ENCODE measurements at places on chromosomes 1 and 21.

DNA sequence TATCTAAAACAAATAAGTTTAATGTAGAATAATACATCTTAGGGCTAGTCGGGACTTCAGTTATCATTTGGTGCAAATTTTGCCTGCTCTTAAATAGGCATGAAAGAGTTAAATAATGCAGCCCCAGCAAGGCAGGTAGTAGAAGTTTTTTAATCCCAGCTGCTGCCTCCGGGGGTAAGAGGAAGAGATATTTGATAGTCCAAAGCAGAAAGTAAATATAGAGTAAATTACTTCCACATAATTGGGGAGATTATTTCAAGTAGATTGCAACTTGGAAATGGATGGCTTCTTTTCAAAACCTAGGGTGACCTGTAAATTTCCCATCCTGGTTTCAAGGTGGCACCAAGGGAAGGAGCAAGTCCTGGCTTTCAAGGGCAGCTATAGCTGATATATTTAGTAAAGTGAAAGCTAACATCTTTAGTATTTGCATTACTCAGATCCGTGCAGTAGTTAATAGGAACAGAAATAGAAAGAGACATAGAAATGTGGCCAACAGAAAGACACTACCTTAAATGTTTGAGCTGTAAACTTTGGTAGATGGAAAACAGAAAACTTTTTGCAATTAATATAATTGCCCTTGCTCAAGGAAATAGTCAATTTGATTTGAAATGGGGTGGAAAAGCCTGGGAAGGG, 109.1 kb downstream of the LMO4 start:
- no peak for DNase-seq

GRCh38 chr21:15928686-15929425, 199.1 kb downstream of the USP25 start:
- DNase-seq = no peak

DNA sequence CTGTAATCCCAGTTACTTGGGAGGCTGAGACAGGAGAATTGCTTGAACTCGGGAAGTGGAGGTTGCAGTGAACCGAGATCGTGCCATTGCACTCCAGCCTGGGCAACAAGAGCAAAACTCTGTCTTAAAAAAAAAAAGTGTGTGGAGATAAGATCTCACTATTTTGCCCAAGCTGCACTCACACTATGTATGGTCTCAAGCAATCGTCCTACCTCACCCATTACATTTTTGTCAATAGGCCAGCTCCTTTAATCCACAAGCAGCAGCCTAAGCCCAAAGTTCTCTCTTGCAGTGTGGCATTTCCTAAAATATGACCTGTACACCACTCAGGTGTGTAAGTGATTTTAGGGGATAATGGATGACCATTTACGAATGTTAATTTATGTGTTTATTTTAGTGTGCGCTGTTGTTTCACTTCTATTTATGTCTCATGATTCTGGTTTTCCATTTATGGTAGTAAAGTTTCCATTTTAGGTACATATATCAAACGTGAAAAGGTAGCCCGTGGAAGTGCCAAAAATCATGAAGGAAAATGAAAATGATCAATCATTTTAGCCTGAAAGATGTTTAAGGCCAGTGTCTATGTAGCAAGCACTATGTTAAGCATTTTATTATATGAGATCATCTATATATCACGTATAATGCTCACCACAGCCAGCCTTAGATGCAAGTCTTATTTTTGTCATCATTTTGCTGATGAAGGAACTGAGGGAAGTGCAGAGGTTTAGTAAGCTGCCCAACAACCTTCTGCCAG, 5.6 kb downstream of the LCK start:
- DNase-seq = no peak

DNA sequence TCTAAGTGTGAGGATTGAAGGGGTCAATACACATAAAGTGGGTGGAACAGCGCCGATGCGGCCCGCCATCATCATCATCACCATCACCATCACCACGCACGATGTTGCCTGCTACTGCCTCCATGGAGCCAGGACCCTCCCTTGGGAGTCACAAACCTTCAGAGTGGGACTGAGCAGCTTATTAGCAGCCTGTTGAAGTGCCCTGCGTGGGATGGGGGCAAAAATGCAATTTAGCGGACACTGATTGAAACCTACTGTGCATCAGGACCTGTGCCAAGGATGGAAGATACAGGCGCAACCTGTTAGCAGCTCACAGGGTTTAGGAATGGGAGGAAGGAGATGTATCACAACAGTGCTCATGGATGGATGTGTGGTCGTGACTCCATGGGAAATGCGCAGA, 26.7 kb downstream of the STPG1 start:
- DNase-seq = no peak

- no peak for DNase-seq
Observed at GRCh38 chr1:96968541-96968940, 247.0 kb downstream of the PTBP2 start.

GRCh38 chr1:209277662-209278061, 305.9 kb upstream of the CAMK1G start:
- no peak for DNase-seq

GRCh38 chr1:113053344-113054126, 19.5 kb upstream of the LRIG2 start:
- no peak for DNase-seq

DNA sequence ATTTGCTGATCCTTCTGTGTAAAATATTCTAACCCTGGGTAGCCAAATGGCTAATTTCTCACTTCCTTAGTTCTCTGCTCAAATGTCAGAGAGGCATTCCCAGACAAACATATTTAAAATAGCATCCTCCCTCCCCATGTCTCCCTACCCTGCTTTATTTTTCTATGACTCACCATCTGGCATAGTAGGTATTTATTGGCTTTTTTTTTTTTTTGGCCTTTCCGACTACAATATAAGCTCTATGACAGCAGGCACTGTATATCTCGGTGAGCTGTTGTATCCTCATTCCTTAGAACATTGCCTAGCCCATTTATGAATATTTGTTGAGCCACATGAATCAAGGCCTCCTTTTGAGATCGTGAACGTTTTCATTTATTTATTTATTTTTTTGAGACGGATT, 1.5 kb upstream of the NEK7 start:
- no peak for DNase-seq

- DNase-seq = no peak
Observed at GRCh38 chr1:63322114-63322943, at the start of gene FOXD3. Gene FOXD3, plus strand, starts transcription at chr1:63322567. Its CDS starts 492 bp downstream, at chr1:63323059.

DNA sequence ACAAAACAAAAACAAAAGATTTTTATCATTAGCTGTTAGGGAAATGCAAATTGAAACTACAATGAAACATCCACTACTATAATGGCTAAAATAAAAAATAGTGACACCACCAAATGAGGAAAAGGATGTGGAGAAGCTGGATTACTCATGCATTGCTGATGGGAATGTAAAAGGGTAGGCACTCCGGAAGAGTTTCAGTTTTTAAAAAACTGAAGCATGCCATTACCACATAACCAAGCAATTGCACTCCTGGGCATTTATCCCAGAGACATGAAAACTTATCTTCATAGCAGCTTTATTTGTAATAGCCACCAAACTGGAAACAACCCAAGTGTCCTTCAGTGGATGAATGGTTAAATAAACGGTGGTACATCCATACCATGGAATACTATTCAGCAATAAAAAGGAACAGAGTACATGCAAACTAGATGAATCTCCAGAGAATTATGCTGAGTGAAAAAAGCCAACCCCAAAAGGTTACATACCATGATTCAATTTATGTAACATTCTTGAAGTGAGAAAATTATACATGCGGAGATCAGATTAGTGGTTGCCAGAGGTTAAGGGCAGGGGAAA, 14.5 kb upstream of the CFAP298 start:
- DNase-seq = no peak

DNA sequence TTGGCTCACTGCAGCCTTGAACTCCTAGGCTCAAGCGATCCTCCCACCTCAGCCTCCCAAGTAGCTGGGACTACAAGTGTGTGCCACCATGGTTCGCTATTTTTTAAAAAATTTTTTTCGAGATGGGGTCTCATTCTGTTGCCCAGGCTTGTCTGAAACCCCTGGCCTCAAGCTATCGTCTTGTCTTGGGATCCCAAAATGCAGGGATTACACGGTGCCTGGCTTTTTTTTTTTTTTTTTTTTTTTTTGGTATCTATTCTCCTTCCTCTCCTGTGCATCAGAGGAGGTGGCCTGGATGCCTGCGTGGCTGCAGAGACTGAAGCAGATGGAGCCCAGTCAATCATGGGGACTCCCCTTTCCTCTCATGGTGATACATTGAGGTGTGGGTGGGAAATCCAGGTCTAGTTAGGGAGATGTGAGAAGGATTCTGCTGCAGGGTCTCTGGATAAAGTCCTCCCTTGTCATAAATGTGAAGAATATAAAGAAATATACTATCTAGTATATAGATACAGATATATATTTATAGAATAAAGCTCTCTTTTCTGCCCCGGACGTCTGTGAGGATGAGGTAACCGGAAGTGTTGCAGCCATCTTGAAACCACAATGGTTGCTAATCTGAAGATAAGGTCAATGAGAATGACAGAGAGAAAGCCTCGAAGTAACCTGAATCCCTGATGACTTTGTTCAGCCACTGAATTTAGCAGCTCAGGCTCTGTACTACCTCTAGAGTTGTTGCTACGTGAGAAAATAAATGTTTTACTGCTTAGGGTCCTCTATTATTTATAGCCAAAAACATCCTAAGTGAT, 19.5 kb upstream of the RGSL1 start:
- DNase-seq = peak; percentile 18

DNA sequence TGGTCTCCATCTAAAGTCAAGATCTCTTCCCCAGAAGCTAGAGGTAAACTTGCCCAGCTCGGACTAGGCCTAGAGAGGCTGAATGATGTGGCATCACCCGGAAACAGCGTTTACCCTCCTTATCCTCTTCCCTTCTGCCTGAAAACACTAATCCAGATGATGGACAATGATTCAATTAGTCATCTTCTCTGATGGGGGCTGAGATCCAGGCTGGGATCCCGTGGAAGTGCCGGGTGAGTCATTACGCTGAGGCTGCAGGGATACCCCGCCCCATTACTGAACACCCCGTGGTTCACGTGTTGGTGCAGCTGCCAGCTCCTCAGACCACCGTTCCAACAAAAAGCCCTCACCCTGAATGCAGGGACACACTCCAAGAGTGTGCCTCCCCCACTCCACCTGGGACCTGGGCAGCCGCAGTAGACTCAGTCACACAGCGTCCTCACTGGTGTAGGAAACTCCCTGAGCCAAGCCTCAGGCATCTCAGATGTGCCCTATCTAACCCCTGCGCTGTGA, 2.0 kb downstream of the S100A6 start:
- no peak for DNase-seq

DNA sequence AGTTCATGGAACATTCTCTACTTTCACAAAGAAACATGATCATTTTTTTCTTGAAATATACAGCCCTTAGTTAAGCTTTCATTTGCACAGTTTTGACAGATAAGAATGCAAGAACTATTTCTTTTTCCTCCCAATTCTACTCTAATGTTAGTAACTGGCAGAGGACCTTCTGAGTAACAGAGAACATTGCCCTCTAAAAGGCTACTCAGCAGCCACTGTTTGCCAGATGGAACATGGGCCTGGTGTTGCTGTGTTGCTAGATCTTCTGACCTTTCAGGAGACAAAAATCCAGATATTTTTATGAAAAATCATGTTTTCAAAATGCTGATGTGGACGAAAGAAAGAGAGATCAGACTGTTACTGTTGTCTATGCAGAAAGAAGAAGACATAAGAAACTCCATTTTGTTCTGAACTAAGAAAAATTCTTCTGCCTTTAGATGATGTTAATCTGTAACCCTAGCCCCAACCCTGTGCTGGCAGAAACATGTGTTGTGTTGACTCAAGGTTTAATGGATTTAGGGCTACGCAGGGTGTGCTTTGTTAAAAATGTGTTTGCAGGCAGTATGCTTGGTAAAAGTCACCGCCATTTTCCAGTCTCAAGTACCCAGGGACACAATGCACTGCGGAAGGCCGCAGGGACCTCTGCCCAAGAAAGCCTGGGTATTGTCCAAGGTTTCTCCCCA, 2.9 kb upstream of the PRDX6 start:
- no peak for DNase-seq

DNA sequence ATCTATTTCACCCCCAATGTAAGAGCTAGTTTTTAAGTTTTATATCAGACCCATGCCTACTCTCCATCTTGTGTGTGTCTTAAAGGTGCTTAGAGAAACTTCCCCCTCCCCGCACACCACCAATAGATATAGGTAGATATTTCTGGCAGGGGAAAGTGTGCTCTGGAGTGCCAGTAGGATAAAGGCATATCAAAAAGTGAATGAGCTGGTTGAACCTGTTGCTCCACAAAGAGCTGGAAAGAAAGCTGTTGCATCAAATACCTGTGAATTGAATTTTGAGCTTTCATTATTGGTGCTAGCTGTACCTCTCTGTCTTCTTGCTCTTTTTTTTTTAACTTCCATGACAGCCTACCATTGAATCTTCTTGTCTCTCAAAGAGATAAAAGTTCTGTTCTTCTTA, 32.8 kb downstream of the ARID1A start:
- no peak for DNase-seq

DNA sequence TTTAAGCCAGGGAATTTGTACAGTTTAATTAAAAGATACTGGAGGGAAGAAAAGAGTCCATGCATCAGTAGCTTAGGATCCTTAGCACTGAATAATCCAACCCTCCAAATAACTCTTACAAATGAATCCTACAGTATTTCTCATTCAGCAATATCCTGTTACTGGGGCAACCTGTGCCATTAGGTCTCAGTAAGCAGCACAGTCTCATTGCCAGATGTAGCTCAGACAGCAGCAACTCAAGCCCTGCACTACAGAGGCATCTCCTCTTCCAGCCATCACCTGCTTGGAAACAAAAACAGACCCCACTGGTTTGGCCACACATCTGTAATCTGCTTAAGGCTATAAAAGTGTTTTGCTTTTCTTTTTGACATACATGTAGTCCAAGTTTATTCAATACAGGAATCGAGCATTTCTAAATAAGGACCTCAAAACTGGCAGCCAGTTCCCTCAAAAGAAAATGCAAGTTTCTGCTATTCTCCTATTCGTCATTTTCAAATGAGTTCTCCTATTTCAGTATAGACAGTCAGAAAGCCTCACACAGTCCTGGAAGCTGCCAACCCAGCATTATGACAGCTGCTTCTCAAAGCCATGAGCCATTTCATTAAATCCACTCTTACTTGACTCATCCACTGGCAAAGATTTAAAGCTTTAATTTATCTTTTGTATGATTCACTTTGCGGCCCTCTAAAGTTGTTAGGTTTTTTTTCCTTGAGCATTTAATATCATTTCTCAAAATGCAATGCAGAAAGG, 129.0 kb downstream of the APP start:
- no peak for DNase-seq

GRCh38 chr1:55877437-55878232, 662.5 kb upstream of the USP24 start:
- no peak for DNase-seq

DNA sequence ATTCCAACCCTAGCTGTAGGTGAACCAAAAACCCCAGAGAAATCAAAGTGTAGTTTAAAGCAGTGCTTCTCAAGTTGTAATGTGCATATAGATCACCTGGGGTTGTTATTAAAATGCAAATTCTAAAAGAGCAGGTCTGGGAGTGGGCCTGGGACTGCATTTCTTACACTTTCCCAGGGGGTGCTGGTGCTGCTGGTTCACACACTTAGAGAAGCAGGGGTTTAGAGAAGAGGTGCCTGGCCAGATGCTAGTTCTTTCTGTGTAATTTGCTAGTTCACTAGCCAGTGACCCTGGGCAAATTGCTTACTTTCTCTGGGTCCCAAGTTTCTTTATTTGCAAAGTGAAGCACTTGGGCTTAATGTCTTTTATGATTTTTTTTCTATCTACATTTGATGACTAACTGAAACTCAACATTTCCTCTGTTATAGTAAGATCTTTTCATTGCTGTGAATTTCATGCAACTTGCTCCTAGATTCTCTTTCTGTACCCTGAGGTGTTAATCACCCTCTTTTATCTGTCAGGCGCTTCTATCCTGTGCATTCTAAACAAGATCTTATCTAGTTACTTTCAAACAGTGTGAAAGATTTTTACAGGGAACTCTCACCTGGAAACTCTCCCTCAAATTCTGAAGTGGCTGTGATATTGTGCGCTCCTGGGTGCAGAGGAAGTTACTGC, 141.9 kb upstream of the UBE2U start:
- DNase-seq = no peak

All from stimulated activated CD8-positive, alpha-beta memory T cell treated with anti-CD3 and anti-CD28 coated beads, Interleukin-15, amount 100 ng/mL, for 48 hours (primary cell).